ENCODE measurements at places on chromosomes 5 and 9.

GRCh38 chr9:12439267-12439666, 253.9 kb upstream of the TYRP1 start:
- DNase-seq = no peak

DNA sequence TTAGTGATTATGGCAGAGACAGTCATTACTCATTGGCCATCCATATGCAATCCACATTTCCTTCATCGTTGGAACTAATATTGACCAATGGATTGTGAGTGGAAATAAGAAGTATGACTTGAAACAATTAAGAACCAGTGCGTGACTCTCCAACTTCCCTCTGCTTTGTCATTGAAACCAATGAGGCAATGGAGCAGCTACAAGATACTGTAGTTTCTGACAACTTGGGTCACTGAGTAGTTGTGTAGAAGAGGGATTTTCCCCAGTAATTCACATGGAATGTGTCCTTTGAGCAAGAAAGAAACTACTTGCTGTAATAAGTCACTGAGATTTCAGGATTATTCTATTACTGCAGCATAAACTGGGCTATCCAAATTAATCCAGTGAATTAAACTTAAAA, 785.3 kb upstream of the RIOK2 start:
- no peak for DNase-seq

GRCh38 chr9:91383577-91383976, 21.9 kb upstream of the AUH start:
- no peak for DNase-seq

DNA sequence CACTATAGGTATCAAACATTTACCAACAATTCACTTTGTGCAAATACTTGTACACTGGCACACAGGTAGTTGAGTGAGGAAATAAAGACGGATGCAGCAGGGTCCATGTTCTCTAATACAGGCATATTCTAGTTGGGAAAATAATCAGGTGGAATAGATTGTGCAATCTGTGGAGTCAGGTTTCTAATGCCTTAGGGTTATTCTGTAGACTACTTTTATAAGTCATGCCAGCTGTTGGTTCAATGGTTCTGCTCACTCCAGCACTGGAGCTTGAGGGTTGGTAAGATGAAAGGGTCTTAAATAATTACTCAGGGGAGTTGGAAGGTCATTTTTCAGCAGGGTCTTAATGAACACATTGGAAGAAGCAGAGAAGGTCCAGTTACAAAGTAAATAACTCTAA, 690.3 kb upstream of the DMAC1 start:
- DNase-seq = no peak

DNA sequence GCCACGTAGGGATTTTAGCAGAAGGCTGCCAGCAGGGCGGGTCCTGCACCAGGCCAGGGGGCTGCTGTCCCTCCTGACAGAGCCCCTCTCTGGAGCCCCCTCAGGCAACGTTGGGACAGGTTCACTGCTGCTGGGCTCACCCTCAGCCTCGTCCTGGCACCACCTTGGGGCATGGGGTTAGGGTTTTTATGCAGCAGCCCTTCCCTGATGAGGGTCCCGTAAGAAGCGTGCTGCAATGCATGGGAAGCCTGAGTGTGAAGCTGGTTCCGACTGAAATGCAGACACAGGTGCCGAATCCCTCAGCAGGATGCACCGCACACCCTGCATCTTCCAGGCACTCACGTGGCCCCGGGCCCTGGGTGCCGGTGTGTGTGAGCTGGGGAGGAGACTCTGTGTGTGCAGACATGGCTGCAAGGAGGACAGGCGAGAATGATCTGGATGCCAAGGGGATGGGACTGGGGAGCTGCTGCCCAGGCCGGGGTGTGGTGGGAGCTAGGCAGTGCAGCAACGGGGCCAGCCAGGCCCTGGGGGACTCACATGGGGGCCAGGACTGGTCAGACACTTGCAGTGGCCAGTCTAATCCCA, 27.1 kb downstream of the ZDHHC11B start:
- DNase-seq = no peak

All from activated T-cell treated with anti-CD3 and anti-CD28 coated beads for 1 hour (primary cell).